HAP-1 (cell line): ENCODE measurements at places on chromosomes 6 and 20.

- DNase-seq: no peak
Observed at GRCh38 chr20:8421981-8422380, 289.9 kb downstream of the PLCB1 start.

DNA sequence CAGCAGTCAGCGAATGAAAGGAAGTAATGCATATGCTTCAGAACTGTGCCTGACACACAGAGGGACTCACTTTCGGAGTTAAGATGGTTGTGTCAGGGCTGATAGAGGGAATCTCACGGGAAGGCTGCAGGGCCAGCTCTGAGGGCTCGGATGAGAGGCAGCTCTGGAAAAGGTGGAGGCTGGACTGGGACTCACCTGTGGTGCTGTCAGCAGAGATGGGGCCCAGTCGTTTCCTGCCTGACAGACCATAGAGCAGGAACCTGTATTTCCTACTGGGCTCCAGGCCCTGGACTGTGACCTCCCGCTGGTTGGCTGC, 9.3 kb downstream of the CYP21A2 start:
- DNase-seq: no peak

- no peak for DNase-seq
Observed at GRCh38 chr6:99612551-99613408, 6.1 kb downstream of the PRDM13 start.

DNA sequence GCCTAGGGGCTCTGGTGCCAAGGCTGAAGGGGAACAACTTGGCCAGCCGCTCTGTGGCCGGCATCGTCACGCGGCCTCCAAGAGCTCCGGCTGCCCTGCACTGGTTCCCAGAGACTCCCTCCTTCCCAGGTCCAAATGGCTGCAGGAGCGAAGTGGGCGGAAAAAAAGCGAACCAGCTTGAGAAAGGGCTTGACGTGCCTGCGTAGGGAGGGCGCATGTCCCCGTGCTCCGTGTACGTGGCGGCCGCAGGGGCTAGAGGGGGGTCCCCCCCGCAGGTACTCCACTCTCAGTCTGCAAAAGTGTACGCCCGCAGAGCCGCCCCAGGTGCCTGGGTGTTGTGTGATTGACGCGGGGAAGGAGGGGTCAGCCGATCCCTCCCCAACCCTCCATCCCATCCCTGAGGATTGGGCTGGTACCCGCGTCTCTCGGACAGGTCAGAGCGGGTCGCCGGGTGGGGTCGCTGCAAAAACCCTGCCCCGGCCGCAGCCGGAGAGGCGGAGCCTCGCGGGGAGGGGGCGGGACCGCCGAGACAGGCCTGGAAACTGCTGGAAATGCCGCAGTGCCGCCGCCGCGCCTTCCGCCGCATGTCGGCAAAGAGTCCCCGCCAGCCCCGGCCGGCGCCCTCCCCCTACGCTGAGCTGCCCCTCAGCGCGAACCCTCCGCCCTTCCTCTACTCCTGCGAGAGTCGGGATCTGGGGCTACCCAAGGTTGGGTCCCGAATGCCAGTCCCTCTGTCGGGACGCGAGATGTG, 814 bp upstream of the HSP90AB1 start:
- DNase-seq: peak; percentile 94

- DNase-seq: no peak
Observed at GRCh38 chr6:97009781-97010492, 85.4 kb downstream of the KLHL32 start.

GRCh38 chr6:158531970-158532369, 27.9 kb upstream of the TMEM181 start:
- no peak for DNase-seq

GRCh38 chr6:21593927-21594415, 420 bp downstream of the SOX4 start:
- no peak for DNase-seq

DNA sequence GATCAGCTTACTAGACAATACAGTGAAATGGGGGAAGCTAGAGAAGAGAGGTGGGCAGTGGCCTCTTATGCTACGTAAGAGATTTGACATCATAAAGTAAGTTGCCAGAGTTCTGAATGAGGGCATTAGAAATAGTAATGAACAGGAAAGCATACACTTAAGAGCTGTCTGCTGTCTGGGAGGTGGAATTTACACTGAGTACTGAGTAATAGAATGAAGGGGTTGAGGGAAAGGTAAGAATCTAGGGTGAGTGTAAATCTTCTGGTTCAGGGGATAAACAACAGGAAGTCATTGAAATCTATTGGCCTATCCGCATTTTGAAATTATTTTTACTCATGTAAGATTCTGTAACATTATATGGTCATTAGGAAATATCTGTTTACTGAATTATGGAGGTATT, 35.8 kb downstream of the HLA-DMB start:
- no peak for DNase-seq

- DNase-seq: no peak
Observed at GRCh38 chr6:132685009-132685408, 26.0 kb upstream of the TAAR1 start.

- peak; percentile 59 for DNase-seq
Observed at GRCh38 chr6:153047386-153047785, 44.9 kb upstream of the MTRF1L start.

GRCh38 chr6:3724451-3725144, 26.9 kb downstream of the PXDC1 start:
- no peak for DNase-seq

DNA sequence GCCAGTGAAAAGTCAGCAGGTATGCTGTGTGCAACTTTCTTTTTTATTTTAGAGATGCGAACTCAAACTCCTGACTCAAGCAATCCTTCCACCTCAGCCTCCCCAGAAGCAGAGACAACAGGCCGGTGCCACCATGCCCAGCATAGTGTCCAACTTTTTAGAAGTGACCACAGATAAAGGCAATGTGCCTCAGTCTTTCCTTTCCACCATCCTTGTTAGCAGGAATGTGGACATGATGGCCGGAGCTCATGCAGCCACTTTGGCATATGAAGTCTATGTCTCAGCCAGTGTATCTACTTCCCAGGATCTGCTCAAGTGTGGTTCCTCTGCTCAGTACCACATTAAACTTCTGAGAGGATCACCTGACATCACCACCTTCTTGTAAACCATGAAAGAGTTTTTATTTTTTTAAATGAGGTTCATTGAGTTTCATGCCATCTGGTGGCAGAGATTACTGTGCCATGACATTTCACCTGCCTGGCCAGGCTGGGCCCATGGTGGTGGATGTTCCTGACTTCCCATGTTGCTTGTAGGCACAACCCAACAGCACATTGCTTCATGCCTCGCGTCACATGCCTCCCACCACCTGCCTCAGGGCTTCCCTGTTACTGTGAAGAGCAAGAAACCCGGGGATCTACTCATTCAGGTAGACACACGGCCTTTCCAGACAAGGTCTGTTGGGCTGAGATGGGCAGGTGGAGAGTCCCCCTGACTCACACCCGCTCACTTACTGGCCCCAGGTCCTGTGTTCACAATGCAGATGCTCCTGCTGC, 216.5 kb downstream of the LY86 start:
- DNase-seq: no peak

DNA sequence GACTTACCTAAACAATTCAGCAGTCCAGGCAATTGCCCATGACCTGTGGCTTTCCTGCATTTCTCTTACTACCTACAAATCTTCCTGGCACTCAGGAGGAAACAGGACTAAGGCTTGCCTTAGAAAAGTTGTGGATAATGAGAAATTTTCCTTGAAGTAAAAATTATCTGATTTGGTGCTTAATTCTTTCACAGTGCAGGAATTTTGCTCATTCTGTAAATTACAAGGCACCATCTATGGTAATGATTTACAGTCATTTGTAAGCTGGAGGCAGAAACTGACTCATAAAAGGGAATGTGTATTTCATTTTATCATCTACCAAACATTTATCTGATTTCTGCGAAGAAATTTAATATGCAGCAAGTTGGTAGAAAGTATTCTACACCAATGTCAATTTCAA, 211.5 kb upstream of the FKBP1C start:
- no peak for DNase-seq

DNA sequence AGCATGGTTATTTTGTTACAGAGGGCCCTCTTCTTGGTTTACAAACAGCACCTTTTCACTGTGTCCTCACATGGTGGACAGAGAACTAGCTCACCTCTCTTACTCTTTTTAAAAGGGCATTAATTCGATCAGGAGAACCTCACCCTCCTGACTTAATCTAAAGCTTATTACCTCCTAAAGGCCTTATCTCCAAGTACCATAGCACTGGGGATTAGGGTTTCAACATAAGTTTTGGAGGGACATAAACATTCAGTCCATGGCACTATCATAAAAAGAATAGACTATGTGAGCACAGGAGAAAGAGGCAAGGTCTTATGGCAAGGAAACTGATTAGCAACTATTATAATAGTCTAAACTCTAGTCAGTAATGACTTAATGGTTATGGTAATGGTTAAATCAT, 736.2 kb upstream of the ADGRB3 start:
- DNase-seq: no peak

DNA sequence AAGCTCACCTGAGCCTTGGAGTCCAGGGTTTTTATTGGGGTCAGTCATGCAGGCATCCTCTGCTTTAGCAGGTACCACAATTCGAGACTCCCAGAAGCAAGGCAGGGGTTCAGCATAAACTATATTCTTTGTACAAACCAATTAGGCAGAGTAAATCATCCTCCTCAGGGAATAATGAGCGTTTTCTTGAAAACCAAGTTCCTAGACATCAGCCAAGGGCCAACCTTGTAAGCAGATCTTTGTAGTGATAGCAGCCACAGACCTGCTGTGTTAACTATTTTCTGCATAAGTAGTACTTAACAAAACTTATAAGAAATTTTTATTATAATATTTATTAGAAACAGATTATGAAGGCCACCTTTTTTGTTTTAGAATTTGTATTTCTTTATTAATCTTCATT, 74.7 kb downstream of the STXBP5 start:
- no peak for DNase-seq

- no peak for DNase-seq
Observed at GRCh38 chr6:31385041-31385440, 18.4 kb upstream of the MICA start.

DNA sequence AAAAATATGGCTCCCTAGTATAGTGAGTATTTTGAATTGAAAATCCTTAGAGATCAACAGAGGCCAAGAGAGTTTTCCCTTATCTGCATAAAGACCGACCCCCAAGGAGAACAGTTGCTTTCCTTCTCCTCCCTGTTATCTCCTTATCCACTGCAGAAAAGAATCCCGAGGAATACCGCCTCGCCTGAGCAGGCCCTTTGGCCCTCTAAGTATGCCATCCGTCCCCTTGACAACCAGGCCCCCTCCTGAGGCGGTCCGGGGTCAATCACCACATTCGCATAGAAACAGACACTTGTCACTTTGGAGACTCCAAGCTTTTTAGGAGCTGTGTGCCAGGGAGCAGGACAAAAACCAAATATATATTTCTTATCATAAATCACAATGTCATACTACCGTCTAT, 15.9 kb upstream of the GGTLC1 start:
- DNase-seq: no peak

DNA sequence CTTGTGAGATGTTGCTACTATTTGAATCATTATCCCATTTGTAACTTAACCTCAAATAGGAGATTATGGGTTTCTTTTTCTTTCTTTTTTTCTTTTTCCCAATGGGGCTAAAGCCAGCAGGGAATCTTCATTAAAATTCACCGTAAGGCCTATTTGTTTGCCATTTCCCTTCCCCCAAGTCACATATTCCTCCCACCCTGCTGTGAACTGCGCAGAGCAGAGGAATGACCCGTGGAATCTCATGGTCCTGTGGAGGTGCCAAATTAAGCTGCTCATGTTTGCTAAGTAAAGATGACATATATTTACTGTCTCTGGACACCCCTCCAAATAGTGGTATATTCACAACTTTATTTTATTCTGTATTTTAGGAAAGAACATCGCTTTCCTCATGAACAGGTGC, 699.3 kb downstream of the RNF144B start:
- no peak for DNase-seq

GRCh38 chr6:75551367-75551952, 50.2 kb upstream of the SENP6 start:
- no peak for DNase-seq

DNA sequence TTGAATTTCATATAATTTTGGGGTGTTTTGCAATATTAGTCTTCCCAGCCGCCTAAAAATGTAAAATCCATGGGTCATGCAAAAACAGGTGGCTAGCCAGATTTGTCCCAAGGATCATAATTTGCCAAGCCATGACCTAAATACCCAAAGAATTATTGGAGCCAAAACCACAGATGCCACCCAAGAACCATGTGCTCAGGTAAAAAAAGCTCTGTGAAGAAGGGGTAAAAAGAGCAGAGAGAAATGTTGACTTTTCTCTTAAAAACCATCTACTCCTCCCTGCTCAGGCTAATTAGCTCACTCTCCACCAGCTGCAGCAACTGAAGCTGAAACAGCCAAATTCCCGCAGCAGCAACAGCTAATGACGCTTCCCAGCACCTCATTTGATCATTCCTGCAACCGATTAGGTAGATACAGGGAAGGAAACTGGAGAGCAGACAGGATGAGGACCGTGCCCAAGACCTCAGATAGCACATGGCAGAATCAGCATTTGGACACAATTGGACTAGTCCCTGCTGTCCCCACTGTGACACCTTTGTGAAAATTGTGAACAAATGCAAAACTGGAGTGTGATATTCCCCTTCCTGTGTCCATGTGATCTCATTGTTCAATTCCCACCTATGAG, 107.9 kb upstream of the NXT1 start:
- DNase-seq: no peak

GRCh38 chr6:72936766-72937559, 288.3 kb downstream of the KHDC1L start:
- DNase-seq: no peak
